ENCODE measurements at places on chromosomes 4 and X.

DNA sequence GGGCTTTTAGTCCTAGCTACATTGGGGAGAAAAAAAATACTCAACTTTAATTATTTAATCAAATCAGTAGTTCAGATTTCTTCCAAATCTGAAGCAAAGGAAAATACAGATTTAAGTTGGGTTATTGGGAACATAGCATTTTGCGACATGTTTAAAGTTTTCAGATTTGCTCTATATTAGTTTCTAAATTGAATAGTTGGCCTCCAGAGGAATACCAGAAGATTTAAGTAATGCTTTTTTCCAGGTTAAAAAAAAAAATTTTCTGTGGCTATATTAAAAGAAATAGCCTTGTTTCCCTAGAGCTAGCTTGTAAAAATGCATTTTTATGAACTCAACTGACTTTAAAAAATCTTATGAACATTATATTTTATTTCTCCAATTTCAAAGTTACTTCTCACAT lies 115.9 kb downstream of the DDX53 start:
- no peak for DNase-seq

DNA sequence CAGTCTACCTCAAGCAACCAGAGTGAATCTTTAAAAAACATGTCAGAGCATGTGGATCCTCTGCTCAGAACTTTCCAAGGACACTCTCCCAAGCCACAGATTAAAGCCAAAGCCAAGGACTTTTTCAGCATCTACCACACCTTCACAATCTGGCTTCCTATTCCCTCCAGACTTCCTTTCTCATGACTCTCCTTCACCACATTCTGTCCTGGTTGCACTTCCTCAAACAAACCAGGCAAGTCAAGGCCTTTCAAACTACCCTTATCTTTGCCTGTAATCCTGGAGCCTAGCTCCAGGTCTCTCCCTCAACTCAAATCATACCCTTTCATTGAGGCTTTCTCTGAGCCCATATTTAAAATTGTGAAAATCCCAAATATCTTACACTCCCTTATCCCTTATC lies 191.6 kb upstream of the GALNTL6 start:
- DNase-seq = no peak

DNA sequence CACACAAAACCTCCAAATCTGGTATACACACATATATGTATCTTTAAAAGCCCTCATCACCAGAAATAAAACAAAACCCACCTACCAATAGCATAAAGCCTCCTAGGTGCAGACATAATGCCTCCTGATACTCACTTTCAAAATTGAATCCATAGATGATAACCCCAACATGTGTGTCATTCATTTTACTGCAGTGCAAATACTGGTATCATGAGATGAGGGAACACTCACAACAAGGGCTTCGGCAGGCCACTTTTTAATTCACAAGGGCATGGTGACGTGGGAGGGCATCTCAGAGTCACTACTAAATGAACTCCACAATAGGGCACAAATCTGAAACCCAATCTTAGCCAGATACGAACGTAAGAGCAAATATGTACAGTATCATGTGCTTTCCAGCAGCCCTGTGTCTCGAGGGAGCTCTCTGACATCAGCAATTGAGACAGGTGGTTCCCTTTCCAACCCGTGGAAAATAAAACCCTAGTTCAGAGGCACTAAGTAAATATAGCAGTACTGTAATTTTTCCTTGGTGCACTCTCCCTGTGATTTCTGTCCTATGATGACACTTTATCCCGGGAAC lies 14.1 kb upstream of the PPARGC1A start:
- no peak for DNase-seq

- no peak for DNase-seq
These were observed 33.1 kb upstream of the CDKN2AIP start for GRCh38 chr4:183411291-183411861.

All from putamen (tissue), 1 donor.